ENCODE measurements at places on chromosomes 11 and 22. TPM values are rescaled to one million over a fixed set of nuclear protein-coding genes. Genes with fewer than 3 reads are reported as not detected.

DNA sequence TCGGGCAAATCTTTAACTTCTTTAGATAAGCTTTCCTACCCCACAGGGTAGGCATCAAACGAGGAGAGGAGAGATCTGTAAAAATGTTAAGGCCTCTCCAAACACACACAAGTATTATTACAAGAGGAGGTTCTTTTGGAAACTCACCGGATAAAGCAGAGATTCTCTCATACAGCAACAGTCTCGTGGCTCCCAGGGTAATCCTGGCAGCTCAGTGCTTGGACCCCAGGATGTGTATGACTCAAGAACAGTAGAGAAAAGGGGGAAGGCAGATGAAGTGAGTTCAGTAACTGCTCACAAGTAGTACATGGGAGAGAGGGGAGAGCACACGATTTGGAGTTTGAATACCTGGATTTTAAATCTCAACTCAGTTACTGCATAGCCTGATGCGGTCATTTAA, 120.9 kb downstream of the FEZ1 start:
- no peak for DNase-seq
- H3K27me3 ChIP-seq: no peaks in the 10 kb centered on the region
- no peak overlapping the region for H3K4me3 ChIP-seq

- no peaks in the 10 kb centered on the region for H3K36me3 ChIP-seq
- no peaks in the 10 kb centered on the region for H3K4me1 ChIP-seq
- no peak overlapping the region for H3K4me3 ChIP-seq
- no peaks in the 10 kb centered on the region for H3K27me3 ChIP-seq
- H3K27ac ChIP-seq: no peak overlapping the region
- peak; percentile 42 for DNase-seq
These were observed 40.2 kb upstream of the EMID1 start for GRCh38 chr22:29165321-29166060.

DNA sequence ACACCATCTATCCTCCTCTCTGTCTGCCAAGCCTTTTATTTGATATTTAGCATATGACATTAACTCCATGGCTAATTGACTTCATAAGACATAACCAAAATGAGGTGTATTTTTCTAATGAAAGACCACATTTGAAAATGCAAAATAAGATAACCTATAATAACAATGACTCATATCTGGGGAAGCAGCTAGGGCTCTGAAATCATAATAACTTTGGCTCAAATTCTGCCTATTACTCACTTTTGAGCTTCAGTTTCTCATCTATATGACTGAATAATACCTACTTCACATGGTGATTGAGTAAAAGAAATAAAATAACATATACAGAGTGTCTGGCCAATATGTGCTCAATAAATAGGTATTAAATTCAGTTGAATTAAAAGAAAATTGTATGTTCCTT, 1419.8 kb upstream of the TENM4 start:
- H3K27me3 ChIP-seq: no peaks in the 10 kb centered on the region
- no peaks in the 10 kb centered on the region for H3K36me3 ChIP-seq
- no peak overlapping the region for H3K4me3 ChIP-seq
- H3K4me1 ChIP-seq: no peaks in the 10 kb centered on the region
- no peak for DNase-seq

KLHL35 gene
- not detected for total RNA-seq
